ENCODE measurements at places on chromosomes 1 and 21. TPM values are rescaled to one million over a fixed set of nuclear protein-coding genes. Genes with fewer than 3 reads are reported as not detected.

LIPI gene
- total RNA-seq = not detected

KCNK2 gene
- total RNA-seq = 66.0 TPM

IL19 gene
- not detected for total RNA-seq

DFFB gene
- total RNA-seq = 15.3 TPM
